ENCODE measurements at places on chromosomes 6 and 20.

- no peak for DNase-seq
Measured at GRCh38 chr20:38905375-38905774, 20.8 kb upstream of the FAM83D start.

- no peak for DNase-seq
Measured at GRCh38 chr6:46347669-46348068, 143.6 kb downstream of the RCAN2 start.

DNA sequence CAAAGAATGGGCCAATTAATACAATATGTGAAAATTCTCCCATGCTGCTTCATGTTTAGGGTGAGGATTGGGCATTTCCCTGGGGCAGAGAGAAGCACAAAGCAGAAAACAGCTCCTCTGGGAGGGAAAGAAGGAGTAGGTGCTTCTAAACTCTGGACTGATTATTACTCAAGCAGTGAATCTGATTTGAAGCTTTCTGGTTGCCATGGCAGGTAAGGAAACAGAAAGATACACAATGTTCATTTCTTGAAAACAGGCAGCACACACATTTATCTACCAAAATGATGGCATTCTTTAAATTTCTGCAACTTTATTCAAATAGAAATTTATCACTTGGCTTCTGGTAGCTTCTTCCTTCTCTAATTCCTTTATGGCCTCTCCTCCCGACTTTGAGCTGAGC, 305.4 kb upstream of the CHD6 start:
- no peak for DNase-seq

DNA sequence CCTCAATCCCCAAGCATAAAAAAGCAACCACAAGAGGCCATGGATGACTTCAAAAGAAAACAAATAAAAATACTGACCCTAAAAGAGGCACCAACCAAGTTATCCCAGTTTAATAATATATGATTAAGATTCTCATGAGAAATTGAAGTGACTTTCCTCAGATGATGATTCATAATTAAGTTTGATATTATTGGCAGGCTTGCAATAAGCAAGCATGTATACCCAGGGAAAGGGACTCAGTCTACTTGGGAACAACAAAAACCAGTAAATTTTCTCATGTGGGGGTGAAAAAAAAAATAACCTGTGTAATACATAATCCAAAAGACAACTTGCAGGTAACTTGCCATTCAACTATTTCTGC, 19.6 kb downstream of the JAG1 start:
- DNase-seq, result no peak

- no peak for DNase-seq
Measured at GRCh38 chr6:116022841-116023445, 37.7 kb downstream of the FRK start.
